ENCODE measurements at places on chromosomes 3 and 15.

- DNase-seq, result no peak
These were observed 34.7 kb downstream of the HMCES start for GRCh38 chr3:129313415-129313664.

DNA sequence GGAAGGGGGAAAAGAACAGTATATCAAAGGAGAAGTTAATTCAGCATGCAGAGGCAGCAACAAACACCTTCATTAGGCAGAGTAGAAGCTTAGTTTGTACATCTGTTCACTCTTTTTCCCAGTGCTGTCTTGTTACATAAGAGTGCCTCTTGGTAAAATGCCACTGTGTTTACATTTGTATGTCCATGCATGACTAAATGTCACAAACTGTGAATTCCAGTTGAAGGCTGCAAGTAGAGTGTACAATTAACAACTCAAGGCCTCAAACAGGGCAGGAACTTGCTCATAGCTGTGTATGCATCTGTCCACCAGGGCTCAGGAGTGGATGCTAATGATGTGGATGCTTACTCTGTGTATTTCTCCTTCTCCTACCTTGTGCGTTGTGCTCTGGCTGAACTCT lies 214.2 kb upstream of the TPM1 start:
- no peak for DNase-seq

GRCh38 chr15:98660055-98660454 lies 11.7 kb downstream of the IGF1R start:
- no peak for DNase-seq

DNA sequence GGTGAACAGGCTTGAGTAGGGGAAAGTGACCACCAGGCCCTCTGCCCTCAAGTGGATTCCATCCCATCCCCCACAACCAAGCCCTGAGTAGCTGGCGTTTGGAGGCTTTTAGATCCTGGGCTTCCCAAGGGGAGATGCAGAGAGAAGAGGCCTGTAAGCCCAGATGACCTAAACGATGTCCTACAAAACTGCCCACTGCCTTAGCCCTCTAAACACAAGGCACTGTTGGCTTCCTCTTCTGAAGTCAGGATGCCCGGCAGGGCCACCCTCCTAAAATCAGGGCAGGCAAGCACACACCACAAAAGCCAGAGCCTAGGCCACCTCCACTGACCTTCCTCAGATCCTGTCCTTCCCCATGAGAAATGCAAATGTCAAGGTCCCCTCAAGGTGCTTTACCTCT lies 68.6 kb downstream of the ADCY5 start:
- DNase-seq, result no peak

- no peak for DNase-seq
These were observed 58.4 kb downstream of the IQSEC1 start for GRCh38 chr3:13014755-13015285.

DNA sequence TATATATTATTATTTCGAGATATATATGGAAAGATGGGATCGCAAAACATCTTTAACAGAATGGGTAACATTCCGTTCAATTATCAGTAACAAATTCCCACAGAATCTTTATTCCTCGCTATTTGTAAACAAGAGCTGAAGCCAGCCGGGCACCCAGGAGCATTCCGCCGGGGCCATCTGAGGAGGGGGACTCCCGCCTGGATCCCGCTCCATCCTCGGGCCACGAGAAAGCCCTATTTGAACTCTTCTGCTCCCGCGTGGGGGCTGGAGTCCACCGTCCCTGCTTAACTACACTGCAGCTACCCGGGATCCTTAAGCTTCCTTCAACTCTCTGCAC lies 687 bp downstream of the GPR176 start:
- DNase-seq, result no peak

GRCh38 chr3:179670311-179670710 lies 17.5 kb downstream of the USP13 start:
- DNase-seq, result no peak

- no peak for DNase-seq
These were observed 259.9 kb upstream of the ATP11B start for GRCh38 chr3:182533394-182533793.

DNA sequence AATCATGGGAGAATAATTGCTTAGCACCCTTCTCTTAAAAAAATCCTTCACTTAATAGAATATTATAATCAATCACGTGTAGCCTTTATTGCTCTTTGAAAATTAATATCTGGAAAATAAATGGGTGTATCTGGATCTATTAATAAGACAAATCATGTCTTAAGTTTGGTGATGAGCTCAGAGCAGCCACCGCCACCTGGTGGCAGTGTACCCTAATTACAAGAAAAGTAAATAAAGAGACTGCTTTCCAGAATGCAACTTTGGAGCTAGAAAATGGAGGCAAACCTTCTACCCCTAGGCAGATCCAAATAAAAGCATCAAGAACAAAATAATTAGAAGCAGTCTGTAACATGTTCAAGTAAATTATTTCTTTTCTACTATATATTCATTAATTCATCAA lies 43.5 kb downstream of the EPHB1 start:
- DNase-seq, result no peak

DNA sequence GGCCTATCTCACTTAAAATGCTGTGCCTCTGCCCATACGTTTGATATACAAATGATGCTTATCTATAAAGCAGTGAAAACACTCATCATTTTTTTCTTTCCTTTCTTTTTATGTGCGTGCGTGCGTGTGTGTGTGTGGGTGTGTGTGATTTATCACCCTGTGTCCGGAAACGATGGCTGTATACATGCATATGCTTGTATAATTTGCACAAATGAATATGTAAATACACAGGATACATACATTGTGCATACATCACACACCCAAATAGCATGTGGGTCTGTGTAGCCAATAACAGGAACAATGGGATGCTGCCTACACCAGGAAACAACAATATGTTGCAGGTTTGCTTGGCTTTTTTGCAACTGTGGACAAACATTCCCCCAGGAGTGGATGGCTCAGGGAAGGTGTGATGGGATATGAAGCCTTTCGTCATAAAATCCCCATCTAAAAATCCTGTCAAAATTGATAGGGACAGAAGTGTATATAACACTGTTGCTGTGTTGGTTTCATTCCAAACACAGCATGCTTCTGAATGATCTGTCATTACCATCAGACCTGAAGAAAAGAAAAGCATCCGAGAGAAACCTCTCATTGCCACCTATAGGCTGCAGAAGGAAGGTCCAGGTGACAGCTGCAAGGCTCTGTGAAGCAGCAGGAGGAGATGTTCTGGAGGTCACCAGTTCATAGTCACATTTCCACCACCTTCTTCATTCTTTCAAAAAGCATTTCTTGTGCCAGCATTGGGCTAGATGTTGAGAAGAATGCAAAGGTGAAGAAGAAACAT lies 503.9 kb upstream of the NR2F2 start:
- DNase-seq, result no peak

- DNase-seq, result no peak
These were observed 157.2 kb downstream of the TIGIT start for GRCh38 chr3:114451051-114451451.

DNA sequence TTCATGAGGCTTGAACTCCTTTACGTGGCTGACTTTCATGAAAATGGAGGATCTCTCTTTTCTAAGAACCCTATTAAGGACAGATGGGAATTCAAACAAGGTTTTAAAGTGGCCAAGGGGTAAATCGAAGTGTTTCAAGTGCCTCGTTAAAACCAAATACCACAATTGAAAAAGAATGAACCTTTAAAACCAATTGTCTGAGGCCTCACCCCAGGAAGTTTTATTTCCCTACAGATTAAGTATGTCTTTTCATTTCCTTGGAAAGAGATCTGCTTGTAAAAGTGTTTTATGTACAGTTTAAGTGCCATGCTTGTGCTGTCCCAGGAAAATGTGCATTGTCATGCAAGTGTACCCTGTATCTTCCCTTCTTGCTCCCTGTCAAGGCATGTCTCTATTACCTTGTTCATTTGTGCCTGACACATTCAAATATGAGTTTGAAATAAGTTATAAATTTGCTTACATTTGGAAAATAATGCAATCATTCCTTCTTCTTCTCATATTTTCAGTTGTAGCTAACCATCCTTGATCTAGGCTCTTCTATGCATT lies 138.7 kb downstream of the ZPLD1 start:
- no peak for DNase-seq

DNA sequence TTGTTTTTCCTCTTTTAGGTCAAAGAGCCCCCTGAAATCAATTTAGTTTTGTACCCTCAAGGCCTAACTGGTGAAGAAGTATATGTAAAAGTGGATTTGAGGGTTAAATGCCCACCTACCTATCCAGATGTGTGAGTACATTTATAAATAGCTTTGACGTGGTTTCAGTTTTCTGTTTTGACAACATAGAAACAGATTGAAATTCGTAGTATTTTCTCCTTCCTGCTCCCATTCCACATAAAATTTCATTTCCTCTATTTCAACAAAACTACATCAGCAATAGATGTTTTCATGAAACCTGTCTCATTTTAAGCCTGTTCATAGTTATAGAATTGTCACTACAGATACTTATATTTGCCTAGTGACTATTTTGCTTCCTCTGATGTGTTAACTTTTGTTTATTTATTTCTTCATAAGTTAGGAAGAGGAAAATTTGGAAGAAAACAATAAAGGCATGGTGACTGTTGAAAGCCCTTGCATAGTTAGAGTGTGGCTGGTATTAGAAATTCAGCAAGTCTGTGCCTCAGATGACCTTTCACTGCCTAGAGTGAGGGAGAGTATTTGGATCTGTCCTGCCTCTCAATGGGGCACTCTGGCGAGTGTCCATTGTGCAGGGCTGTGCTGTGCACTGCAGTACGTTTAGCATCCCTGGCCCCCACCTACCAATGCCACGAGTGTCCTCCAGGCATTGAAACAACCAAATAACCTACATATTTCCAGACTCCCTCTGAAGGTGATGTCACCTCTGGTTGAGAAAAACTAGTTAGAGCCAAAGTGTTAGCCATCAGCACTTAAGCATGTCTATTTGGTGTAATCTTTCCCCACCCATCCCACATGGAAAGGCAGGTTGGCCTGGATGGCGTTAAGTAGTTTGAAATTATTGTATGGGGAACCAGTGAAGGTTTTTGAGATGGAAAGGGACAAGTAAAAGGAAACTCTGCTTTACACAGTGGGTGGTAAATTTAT lies 5.9 kb downstream of the EIF2AK4 start:
- no peak for DNase-seq

- DNase-seq, result no peak
These were observed 11.7 kb downstream of the BCL2L10 start for GRCh38 chr15:52100807-52101442.

GRCh38 chr15:79923079-79923514 lies 26.3 kb upstream of the MTHFS start:
- peak; percentile 54 for DNase-seq

DNA sequence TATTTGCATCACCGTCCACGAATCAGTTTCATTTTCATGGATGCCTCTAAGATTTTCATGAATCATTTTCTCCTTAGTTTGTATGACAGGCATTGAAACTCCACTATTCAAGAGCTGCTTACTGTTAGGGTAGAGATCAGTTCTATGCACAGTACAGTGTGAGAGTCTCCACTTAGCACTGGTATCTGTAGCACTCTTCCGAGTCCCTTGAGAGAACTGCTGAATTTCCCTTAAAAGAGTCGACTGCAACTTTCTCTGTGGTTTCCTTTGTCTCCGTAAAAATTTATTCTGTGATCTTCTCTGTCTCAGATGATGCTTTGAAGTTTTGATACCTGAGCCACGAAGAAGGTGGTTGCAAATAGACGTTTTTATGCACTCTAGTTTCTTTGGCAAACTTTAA lies 14.8 kb downstream of the GTPBP8 start:
- DNase-seq, result no peak

DNA sequence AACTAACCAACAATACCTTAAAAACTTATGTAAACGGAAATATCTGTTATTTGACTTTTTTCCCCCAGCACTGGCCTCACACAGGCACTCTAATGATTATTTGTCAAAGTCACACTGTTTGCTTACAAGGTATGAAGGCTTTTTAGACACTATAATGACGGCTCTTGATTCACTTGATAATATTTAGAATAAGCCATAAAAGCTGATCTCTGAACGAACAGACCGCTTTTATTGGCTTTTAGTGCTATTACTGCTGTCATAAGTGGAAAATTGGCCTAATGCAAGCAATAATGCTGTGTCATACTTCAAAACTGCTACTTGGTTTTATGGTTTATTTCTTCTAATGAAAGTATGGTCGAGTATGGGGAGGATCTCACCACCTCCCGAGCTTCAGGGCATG lies 35.1 kb downstream of the MDFIC2 start:
- DNase-seq, result no peak

- DNase-seq, result no peak
These were observed 3.9 kb downstream of the GRM2 start for GRCh38 chr3:51710631-51711351.

GRCh38 chr3:17645074-17645698 lies 97.2 kb downstream of the TBC1D5 start:
- DNase-seq, result no peak

DNA sequence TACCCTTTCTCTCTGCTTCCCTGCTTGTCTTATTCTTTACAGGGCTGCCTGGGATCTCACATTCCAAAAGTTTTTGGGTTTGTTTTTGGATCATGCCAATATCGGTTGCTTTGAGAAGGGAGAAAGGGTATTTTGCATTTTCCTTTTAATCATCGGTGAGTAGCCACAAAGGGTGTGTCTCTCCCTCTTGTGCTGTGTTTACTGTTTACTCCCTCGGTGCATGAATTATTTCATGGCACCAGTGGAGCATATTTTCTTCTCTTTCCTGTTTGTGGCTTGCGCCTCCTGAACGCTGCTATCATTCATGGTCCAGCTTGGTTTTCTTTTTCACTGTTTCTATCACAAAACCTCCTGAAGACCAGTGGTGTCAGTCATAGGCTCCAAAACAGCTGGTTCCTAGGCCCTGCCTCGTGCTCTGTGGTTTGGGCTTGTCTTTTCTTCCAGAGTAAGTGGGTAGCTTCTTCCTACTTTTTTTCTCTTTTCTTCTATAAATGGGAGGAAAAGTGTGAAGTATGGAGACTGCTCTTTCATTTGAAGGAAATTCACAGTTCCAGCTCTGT lies 54.9 kb downstream of the IGF1R start:
- DNase-seq, result no peak

DNA sequence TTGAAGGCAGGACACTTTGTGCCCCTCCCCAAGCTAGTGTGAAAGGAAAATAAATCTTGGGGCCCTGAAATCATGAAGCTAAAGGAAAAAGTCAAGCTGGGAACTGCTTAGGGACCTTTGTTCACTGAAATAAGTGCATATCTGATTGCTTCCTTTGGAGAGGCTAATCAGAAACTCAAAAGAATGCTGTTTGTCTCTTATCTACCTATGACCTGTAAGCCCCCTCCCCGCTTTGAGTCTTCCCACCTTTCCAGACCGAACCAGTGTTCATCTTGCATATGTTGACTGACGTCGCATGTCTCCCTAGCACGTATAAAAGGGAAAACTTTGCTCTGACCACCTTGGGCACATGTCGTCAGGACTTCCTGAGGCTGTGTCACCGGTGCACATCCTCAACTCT lies 53.1 kb downstream of the SLC30A4 start:
- no peak for DNase-seq

GRCh38 chr15:49645941-49646340 lies 25.1 kb downstream of the DTWD1 start:
- DNase-seq, result no peak

DNA sequence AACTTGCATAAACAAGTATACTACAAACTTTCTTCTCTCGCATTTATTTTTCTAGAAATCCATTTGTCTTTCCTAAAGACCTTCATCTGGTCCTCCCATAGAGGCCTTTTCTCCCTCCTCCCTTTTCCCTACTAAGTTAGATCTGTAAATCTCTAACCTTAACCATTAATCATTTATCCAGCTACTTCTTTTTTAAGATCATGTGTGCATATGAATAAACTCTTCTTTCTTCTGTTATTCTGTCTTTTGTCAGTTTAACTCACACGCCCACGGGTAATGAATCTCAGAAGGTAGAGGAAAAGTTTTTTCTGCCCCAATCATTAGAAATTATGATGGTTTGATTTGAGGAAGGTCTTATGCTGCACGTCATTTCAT lies 48.7 kb upstream of the FHIT start:
- DNase-seq, result no peak

Data from T-helper 9 cell (primary cell).